Suprapubic skin (tissue), 4 donors: ENCODE measurements at places on chromosomes 2 and 18.

DNA sequence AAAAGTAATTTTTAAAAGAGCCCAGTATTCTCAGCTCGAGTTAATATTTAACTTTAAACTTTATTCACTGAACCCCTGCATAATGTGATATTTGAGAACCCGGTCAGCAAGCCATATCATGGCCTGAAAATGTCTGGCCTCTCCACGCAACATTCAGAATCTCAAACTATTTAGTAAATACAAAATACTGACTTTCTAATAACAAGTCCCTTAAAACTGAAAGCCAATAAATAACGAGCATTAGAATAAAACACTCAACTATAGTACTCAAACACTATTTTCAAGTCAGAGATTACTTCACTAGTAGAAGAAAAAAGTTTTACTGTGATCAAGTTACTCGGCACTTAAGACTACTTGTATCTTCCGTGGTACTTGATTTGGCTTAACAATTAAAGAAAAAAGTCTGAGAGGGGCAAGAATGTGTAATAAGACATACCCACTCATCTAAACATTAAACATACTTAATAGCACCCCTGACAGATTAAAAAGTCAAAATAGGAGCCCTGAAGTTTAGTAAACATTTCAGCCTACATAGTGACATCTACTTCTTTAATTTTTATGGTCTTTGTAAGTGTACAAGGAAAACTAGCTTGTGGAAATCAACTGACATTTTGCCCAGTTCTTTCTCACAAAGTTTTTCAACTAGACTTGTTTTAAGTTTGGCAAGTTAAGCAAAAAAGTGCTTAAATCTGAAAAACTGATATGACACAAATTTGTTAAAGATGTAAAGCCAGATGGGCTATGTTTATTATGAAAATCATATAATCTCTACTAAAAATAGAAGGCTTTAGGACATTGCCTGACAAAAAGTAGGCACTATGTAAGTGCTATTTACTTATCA lies 38.2 kb downstream of the RTN4 start:
- no peak for DNase-seq

GRCh38 chr2:179410552-179411356 lies 146.1 kb upstream of the SESTD1 start:
- DNase-seq = no peak

GRCh38 chr2:10688921-10689807 lies 611 bp downstream of the NOL10 start:
- no peak for DNase-seq

DNA sequence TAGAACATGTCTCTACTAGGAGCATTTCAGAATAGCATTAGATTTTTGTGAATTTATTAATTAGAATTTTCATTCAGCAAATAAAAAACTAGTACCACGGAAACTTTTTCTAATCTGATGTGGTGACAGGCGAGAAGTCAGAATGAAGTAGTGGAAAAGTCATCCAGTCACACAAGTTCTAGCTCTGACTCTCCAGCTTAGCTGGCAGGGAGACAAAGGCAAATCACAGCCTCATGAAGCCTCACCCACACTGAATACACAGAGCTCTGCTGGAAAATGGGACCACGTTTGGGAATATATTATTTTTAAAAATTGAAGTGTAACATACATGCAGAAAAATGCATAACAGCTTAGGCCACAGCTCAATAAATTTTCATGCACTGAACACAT lies 86.1 kb downstream of the L3MBTL4 start:
- DNase-seq = no peak

GRCh38 chr2:59770651-59771050 lies 782.8 kb downstream of the BCL11A start:
- no peak for DNase-seq

DNA sequence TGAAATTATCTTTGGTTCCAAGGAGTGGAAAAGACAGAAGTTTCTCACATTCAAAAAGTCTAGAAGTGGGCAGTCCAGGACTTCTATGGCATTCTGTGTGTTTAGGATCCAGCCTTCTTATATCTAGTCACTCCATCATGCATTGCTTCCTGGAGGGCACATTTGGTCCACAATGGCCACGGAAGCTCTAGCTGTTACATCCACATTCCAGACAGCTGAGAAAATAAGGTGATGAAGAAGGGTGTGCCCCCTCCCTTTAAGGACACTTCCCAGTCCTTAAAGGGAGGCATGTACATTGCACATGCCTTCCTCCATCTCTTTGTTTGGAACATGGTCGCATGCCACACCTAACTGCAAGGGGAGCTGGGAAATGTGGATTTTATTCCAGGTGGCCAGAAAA lies 59.9 kb upstream of the BZW1 start:
- no peak for DNase-seq

GRCh38 chr2:34901739-34902138 lies 1302.6 kb upstream of the FAM98A start:
- DNase-seq = no peak

- no peak for DNase-seq
These were observed 33.5 kb downstream of the DAPL1 start for GRCh38 chr2:158828378-158829164.

DNA sequence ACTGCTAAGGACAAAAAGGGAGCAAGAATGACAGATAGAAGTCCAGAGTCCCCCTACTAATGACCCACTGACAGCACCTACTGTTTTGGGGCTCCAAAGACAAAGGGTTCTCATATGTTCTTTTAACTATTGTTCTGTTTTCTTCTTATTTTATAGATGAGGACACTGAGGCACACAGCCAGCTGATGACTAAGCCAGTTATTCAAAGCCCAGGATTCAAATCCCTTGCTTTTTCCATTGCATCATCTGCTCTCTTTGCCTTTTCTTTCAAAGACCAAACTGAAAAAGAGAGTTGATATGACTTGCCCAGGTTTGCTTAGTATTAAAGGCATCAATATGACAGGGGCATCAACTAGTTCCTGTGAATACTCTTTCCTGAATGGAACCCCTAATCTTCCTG lies 299.8 kb downstream of the LRATD1 start:
- no peak for DNase-seq

GRCh38 chr18:8469544-8470130 lies 139.6 kb upstream of the RAB12 start:
- no peak for DNase-seq

DNA sequence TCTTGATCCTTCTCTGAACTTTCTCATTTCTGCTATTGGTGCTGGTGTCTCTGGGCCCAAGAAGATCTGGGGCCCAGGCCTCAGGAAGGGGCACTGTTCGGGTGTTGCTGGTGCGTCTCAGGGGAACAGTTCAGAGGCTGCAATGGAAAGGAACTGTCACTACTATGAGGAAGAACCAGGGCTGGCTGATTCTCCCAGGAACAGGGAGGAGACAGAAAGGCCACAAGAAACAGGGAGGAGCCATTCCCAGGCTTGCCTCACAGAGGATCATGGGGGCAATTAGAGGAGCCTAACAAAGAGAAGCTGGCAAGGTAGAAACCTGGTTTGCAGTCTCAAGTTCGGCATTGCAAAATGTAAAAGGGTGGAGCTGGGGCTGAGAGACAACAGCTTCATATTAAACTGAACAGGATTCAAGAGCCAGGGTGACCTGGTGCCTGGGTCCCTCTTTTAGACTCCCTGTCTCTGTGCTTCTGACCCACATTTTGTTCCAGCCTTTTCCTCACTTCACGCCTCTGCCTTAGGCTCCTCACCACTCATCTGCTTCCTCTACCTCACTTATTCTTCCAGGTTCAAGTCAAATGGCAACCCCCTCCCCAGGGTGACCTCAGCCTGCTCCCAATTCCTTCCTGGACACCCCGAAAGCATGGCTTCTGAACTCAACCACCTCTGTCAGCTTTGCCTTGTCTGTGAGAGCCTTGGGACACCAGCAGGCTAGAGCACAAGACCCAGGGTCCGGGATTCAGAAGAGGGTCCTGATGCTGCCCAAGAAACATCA lies 58.4 kb downstream of the GYPC start:
- DNase-seq = no peak

DNA sequence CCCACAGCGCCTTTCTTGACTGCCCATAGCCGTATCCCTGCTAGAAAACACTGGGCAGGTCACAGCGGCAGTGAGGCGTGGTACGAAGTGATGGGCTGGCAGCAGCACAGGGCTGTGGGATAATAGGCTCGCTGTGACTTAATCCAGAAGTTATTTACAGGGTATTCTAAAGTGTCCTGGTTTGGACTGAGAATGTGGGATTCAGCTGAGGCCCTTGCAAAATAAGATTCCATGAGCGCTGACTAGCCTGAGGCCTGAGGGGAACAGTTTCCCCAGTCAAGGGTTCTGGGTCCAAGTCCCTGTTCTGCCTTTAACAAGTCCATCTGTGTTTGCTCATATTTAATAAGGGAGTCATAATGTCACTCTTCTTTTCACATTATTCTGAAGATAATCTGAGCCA lies 34.6 kb downstream of the SETBP1 start:
- peak; percentile 78 for DNase-seq

DNA sequence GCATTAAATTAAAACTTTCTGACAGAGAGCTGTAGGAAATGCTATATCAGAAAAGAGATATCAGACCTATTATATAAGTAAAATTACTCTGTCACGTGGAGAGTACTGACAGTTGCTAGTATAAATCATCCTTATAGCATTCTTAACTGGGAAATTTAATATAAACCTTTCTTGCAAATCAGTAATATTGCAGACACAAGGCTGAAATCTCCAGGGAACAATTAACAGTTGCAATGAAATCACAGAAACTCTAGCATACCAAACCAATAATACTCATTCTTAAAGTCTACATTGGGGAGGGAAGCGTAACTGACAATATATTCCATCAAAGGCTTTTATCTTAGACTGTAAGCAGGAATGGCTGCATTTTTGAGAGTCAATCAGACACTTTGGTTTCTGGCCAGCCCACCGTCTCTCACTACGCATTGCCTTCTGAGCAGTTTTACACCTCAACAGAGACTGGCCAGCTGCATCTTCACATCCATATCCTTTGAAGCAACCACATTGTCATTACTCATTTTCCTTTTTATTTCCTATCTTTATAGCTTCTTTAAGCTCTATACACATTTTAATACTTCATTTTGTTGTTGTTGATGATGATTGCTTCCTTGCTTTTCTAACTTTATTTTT lies 536.0 kb upstream of the CDH2 start:
- DNase-seq = no peak

- DNase-seq = no peak
These were observed 770.0 kb upstream of the LINC00305 start for GRCh38 chr18:64918851-64919250.

- no peak for DNase-seq
These were observed 266.3 kb downstream of the CCDC85A start for GRCh38 chr2:56450047-56450446.

DNA sequence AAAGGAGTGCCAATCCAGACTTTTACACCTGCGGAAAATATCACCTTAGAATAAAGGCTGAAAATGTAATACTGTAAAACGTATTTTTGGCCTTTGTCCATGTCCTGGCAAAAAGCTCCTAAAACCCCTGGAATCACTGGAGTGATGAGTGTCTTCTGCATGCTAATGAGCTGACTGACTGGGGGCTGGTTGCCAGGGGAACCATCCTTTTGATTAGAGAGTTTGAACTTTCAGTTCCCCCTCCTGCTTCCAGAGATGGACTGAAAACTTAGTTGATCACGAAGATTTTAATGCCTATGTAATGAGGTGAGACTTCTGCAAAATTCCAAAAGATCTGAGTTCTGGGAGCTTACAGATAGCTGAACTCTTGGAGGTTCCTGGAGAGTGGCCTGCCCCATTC lies 20.5 kb downstream of the PUM2 start:
- no peak for DNase-seq

- DNase-seq = no peak
These were observed 3.9 kb upstream of the SERPINB2 start for GRCh38 chr18:63883617-63884016.

GRCh38 chr2:36963106-36963505 lies 3.2 kb downstream of the STRN start:
- no peak for DNase-seq

DNA sequence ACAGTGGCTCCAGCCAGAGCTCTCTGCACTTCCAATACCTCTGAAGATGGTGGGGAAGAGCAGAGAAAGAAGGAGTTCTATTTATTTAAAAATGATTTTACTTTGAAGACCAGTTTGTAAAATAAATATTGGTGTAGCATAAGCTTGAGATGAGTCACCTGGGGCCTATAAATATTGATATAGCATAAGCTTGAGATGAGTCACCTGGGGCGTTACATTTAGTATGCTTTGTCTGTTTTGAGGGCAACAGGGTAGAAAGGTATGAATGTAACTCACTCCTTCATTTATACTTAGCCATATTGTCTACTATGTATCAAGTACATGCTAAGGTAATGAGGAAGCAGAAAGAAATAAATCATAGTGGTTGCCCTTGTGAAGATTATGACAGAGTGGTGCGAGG lies 7.7 kb upstream of the SULT1C4 start:
- DNase-seq = no peak
